ENCODE measurements at places on chromosomes 1 and 21.

DNA sequence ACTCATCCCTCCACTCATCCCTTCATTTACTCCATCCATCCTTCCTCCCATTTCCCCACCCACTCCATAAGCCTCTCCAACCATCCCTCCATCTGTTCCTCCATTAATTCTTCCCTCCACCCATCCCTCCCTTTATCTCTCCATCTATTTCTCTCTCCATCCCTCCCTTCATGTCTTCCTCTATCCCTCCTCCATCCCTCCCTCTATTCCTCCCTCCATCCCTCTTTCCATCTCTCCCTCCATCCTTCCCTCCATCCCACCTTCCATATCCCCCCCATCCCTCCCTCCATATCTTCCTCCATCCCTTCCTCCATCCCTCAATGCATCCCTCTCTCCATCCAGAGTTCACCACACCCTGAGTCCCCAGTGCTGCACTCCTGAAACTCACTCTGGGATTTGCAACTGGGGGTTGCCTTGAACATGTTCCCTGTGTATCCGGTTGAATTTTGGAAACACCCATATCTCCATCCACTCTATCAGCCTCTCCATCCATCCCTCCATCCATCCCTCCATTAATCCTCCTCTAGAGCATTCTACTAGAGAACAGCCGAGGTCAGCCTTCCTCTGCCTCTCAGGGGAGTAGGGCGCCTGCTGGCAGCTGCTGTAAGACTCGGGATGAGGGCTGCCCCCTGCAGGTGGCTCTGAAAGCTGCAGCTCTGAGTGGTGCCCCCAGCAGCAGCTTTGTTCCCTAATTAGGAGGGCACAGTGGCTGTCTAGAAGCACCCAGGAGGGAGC is 39.4 kb downstream of the ABCG1 start:
- peak; percentile 64 for DNase-seq

DNA sequence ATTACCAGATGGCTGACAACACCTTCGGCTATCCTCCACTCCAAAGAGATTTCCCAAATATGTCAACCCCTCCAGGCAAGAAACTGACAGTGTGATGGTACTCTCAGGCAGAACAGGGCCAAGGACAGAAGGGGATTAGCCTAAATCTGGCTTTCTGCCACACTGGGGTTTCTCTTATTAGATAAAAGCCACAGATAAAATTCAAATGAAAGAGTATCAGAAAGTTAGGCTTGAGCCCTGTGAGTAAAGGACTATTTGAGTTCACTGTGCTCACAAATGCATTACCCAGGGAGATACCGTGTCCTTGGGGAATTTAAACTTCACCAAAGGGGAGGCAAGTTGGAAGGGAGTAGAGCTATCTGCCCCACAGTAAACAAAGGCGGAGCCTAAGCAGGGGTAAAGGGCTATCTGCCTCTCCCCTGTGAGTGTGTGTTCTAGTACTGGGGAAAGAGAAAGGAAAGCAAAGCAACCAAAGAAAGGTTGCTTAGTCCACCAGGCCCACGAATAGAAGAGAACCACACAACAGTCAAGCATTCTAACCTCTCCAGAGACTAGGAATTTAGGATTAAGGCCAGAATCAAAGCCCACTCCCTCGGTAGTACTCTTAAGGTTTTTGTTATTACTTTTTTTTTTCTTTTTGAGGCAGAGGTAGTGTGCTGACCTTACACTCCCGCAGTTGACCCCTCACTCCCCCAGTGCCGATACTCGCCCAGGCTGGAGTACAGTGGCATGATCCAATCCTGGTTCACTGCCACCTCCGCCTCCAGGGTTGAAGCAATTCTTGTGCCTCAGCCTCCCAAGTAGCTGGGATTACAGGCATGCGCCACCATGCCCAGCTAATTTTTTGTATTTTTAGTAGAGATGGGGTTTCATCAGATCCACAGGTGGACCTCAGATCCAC is 12.7 kb downstream of the TPM3 start:
- DNase-seq: no peak

DNA sequence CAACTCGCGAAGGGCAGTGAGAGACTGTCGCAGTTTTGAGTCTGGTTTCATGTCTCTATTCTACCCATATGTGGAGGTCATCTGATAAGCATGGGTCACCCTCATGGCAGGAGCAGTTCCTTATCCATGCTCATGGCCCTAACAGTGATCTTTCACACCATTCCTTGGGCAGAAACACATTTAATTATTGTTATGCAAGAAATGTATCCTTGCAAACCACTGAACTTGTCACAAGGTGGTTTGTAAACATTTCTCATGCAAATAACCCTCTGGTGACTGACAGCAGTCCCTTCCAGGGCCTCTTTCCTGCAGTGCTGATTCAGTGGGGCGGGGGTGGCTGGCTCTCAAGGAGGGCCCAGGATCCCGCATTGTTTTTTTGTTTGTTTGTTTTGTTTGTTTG is 421.4 kb upstream of the RUNX1 start:
- DNase-seq: no peak

DNA sequence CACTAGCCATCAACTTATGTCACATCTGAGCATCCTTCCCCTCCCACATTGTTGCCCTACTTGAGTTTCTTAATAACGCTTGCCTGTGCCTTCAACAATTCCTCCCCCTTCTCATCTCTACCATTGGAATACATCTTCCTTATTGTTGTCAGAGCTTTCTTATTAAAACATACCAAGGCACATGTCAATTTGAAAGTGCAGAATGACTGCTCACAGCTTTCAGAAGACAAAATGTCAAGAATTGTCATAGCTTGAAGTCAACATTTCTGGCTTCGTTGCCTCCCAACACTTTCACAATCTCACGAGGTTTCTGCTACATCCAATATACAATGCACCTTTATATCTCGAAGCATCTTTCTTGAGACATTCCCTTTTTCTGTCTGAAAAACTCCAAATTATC is 279.9 kb downstream of the LRRC7 start:
- no peak for DNase-seq

DNA sequence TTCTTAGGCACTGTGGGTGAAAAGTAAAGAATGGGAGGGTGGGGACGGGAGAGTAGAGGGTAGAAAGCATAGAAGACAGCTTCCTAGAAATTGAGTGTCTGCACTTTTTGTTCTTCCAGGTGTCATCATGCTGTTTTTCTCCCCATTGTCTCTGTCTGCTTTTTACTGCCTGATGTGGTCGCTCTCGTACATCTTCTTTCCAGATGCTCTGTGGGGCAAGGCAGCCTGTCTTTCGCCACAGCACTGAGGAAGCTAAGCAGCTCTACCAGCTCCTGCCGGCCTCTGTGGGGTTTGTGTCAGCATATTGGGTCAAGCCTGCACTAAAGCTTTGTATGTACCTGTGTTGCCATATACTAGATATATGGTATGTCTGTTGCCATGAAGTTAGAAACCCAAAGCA is 13.2 kb downstream of the TMEM269 start:
- no peak for DNase-seq

GRCh38 chr1:45730075-45730779 is 20.2 kb downstream of the IPP start:
- no peak for DNase-seq

GRCh38 chr1:1956101-1956500 is 37.0 kb upstream of the TMEM52 start:
- DNase-seq: no peak

GRCh38 chr1:57072401-57073110 is 106.7 kb upstream of the C8B start:
- no peak for DNase-seq

GRCh38 chr1:57146100-57146499 is 180.3 kb upstream of the C8B start:
- DNase-seq: no peak

GRCh38 chr1:56092684-56093570 is 486.4 kb downstream of the PLPP3 start:
- no peak for DNase-seq

GRCh38 chr1:168867941-168868634 is 139.1 kb upstream of the DPT start:
- DNase-seq: no peak

Measured in stimulated activated CD4-positive, alpha-beta T cell treated with anti-CD3 and anti-CD28 coated beads, TNF-alpha, amount 100 ng/mL, for 1 hour (primary cell).